ENCODE measurements at places on chromosomes 1 and 21.
A peak's percentile ranks its signal among the peaks of the same experiment; 100 is the strongest.

GRCh38 chr1:231860221-231861088 lies 233.9 kb downstream of the DISC1 start:
- no peak for DNase-seq

GRCh38 chr21:43306911-43307676 lies 119.8 kb downstream of the SIK1 start:
- peak; percentile 29 for DNase-seq

- peak; percentile 41 for DNase-seq
Measured at GRCh38 chr1:234114648-234115307, 210.3 kb downstream of the SLC35F3 start.

GRCh38 chr1:32858791-32859190 lies 11.9 kb downstream of the FNDC5 start:
- DNase-seq: no peak

GRCh38 chr1:43881415-43881814 lies 52.2 kb upstream of the ARTN start:
- no peak for DNase-seq

GRCh38 chr21:33433001-33433400 lies 29.8 kb downstream of the IFNGR2 start:
- DNase-seq: no peak

GRCh38 chr1:47931395-47931794 lies 65.8 kb downstream of the TRABD2B start:
- peak; percentile 4 for DNase-seq

DNA sequence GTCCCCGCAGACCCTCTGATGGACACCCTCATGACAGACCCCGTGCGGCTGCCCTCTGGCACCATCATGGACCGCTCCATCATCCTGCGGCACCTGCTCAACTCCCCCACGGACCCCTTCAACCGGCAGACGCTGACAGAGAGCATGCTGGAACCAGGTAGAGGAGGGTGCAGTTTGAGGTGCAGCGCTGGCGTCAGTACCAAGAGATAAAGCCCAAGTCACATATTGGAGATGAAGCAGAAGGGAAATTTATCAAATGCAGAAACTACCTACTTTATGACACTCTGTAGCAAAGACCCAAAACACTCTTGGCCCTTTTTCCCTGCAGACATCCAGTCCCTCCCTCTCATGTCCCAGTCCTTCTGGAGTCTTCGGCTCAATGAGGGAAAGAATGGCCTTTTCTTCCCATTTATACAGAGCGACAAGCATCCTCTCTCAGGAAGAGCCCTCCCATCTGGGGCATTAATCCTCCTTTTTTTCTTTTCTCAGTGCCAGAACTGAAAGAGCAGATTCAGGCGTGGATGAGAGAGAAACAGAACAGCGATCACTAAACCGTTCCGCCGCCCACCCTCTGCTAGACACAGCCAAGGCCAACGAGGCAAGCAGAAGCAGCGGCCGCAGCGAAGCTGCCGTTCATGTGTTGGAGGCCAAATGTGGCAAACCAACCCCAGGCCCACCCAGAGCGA lies 30.8 kb upstream of the KIF1B start:
- no peak for DNase-seq

DNA sequence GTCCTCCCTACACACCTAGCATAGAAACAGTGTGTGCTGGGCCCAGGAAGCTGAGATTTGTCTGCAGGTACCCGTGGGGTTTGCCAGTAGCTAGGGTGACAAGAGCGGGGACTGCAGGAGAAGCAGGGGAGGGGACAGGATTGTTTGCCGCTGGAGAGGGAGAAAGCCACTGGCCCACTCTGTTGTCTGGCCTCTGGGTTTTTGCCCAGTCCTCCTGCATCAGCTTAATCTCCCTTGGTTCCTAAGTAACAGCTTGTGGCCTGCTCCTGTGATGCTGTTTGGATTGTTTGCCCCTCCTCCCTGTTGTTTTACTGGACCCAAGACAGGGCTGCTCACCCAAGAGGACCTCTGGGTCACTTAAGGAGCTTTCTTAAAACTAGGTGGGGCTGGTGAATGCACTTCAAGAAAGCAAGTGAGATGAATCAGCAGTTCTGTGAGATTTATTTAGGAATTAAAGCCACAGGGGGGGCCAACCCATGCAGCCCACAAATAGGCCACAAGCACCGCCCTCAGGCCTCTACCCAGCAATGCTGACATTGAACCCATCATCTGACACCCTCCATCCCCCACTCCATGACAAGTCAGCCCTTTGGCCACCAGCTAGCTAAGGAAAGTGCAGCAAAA lies 142.8 kb downstream of the ZZZ3 start:
- no peak for DNase-seq

- DNase-seq: peak; percentile 53
Measured at GRCh38 chr21:34845521-34846451, 177.0 kb downstream of the CLIC6 start.

DNA sequence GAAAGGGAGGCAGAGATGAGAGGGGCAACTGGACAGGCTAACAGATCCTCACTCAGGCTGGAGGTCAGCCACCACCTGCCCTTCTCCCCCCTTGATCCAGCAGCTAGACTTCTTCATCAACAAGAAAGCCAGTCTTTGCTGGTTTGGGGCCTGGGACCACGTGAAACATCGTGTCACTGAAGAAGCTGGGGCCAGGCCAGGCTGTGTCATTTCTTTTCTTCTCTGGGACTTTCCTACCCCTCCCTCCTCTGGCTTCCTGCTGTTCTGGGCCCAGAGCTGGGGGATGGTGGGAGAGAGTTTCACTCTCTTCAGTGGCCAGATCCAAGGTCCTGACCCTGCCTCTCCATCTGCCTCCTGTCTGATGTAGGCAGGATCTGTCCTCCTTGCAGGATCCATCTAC lies 18.1 kb upstream of the SLC26A9 start:
- peak; percentile 21 for DNase-seq

DNA sequence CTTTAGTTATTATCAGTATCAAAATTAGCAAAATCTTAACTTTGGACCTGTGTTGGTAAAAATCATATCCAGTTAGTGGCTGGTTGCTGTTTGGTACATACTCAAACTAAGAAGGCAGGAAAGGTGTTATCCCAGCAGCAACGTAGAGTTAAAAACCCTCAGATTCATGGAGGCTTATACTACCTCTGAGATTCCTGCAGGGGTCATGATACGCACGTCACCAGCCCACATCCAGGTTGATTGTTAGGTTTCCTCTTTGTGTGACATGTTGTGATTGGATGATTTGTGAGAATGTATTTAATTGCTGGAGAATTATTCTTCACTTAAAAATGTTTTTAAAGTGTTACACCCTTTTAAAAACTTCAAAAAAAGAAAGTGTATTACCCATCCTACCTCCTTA lies 423.3 kb upstream of the ADGRL2 start:
- no peak for DNase-seq

DNA sequence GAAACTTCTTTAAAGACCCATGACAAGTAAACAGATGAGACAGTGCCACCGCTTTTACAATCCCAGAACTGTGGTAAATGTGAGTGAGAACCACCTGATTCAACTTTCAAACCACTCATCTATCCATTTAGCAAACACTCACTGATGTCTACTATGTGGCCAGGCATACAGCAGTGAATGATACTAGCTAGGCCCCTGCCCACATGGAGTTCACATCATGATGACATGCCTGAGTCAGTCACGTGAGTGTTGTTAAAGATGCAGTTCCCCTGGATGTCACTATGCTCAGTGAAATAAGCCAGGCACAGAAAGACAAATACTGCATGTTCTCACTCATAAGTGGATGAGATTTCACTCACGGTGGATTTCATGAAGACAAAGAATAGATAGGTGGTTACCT lies 28.4 kb downstream of the STX6 start:
- no peak for DNase-seq

- no peak for DNase-seq
Measured at GRCh38 chr1:14660801-14661200, 62.3 kb downstream of the KAZN start.

- DNase-seq: no peak
Measured at GRCh38 chr1:234735476-234735875, 125.5 kb upstream of the IRF2BP2 start.

- DNase-seq: no peak
Measured at GRCh38 chr1:7424352-7424890, 346.7 kb upstream of the VAMP3 start.

DNA sequence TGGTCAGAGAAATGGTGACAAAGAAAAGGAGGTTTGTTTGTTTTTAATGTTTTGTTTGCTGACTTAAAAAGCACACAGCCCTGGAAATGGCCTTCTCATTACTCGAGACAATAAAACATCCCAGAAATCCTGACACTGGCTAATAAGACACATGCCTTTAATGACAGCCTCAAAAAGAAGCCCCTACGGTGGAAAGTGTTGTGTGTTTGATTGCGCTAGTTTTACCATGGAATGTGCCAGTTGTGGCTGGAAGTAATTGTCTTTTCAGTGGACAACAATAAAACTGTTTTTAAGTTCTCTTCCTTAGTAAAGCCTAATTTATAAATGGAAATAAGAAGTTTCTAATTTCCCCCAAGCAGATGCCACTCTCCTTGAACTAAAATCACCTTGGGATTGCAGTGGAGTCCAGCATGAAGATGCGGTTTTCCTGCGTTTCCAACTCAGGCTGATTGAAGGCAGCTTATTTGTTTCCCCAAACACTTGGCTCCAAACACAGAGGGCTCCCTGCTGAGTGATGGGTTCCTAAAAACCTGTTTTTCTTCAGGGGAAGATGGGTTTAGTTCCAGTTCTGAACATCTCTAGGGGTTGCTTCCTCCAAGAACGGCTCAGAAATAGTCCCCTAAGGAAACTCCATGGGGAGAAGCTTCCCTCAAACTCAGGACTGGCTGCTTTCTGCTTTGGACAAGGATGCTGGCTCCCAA lies 54.3 kb downstream of the CD247 start:
- no peak for DNase-seq

GRCh38 chr21:43984905-43985689 lies 27.0 kb upstream of the TRAPPC10 start:
- DNase-seq: peak; percentile 19

DNA sequence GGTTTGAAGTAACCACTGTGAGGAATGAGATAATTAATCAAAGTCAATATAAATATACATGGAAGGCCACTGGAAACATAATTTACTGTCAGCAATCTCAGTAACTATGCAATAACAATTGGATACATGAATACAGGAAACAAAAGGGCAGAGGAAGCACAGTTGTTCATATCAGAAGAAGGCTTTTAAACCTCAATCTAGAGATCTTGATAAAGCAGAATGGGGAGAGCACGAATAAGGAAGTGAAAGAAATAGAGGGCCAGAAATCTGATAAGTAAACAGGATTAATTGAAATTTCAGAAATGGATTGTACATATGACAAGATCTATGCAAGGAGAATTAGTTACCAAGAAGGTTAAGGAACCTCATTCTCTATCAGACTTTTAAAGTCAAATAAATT lies 93.0 kb downstream of the EVI5 start:
- no peak for DNase-seq

DNA sequence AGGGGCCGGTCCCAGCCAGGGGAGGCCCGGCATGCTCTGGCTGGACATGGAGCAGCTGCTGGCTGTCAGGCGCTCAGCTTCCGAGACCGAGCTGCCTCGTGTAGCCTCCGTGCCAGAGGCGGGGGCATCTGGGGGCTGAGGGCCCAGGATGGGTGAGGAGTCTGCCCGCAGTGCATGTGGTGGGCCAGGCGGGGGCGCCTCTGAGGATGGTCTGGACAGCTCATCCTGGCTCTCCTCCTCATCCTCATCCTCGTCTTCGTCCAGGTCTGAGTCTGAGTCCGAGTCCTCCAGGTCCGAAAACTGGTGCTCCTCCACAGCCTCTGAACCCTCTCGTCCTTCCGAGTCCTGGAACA lies 28.9 kb upstream of the EDN2 start:
- peak; percentile 52 for DNase-seq

DNA sequence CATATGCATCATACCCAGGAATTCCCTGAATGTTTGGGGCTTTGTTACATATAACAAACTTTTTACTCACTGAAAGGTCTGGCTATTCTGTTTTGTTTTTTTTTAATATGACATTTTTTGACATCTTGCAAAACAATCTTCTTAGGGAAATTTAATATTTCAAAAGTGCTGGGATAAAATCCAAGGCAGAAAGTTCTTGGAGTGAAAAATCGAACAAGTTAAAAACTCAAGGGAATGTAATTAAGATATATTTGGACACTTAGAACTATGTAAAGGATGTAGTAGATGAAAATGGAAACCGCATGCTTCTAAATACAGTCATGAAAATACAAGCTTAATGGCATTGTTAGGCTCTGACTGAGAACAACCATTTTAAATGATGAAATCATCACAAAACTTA lies 8.6 kb downstream of the CHODL start:
- DNase-seq: no peak

GRCh38 chr1:21579791-21580190 lies 70.6 kb downstream of the ALPL start:
- no peak for DNase-seq

DNA sequence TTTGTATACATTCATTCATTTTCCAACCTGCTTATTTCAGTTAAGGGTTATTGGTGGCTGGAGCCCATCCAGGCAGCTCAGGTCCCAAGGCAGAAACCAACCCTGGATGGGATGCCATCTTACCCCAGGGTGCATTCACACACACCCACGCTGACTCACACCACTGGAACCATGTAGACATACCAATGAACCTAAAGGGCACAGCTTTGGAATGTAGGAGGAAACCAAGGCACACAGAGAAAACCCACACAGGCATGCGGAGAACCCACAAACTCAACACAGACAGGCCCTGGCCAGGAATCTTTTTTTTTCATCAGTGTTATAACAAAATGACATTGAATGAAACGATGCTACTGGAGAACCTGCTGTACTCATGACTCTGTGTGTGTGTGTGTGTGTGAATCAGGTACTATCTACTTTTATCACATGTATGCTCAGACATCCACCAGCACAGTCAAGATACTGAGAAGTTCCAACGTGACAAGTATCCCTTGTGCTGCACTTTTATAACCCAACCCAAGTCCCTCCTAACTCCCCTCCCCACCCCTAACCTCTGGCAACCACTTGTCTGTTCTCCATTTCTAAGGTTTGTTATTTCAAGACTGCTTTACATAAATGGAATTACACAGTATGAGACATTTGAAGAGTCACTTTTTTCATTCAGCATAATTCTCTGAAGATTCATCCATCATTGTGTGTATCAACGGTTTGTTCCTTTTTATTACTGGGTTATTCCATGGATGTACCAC lies 286.8 kb upstream of the PLD5 start:
- DNase-seq: no peak

DNA sequence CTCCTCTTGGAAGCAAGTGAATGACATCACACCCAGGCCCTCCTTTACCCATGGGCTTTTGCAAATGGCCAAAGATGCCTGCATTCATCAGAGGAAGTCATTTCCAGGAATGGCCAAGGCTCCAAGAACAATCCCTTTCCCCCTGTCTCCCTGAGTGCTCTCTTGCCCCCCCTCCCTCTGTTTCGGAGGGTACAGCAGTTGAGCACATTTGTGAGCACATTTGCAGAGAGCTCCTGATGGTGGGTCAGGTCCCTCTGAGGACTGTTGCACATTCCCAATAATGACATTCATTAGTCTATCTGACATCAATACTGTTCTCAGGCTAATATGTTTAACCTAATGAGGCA lies 113.4 kb downstream of the MATN1 start:
- no peak for DNase-seq

DNA sequence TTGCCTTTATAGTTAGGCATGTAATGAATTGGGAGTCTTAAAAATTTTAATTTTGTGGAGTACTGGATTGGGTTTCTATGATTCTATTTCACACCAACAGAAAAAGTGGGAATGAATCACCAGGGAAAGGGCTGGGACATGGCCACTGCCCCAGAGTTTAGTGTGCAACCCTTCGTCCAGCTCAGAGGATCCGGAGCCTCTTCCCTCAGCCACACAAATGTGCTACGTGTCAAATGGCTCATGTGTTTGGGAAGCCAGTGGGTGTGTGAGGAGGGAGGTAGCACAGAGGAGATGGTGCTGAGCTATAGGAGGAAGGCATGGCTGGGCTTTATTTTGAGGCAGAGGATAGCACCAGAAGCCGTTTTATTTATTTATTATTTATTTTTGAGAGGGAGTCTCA lies 247.3 kb downstream of the SIPA1L2 start:
- DNase-seq: no peak
